ENCODE measurements at places on chromosomes 16 and 17. TPM values are rescaled to one million over a fixed set of nuclear protein-coding genes. Genes with fewer than 3 reads are reported as not detected.

The SOX9 gene
- total RNA-seq, result 1.2 TPM

The PRR35 gene
- 0.33 TPM for total RNA-seq

The RGS11 gene
- total RNA-seq, result 3.4 TPM

The SLX1B gene
- total RNA-seq, result 82.1 TPM

The NATD1 gene
- total RNA-seq, result 7.5 TPM

The PTX4 gene
- total RNA-seq, result 0.20 TPM

The SLC22A31 gene
- 8.1 TPM for total RNA-seq

The KLHL10 gene
- total RNA-seq, result 0.46 TPM

The CLEC19A gene
- 0.20 TPM for total RNA-seq

The CDH8 gene
- 7.4 TPM for total RNA-seq

The HES7 gene
- 0.33 TPM for total RNA-seq

The PIRT gene
- total RNA-seq, result not detected

The TLE7 gene
- total RNA-seq, result not detected

The IRX3 gene
- total RNA-seq, result 2.4 TPM

The PYDC1 gene
- 2.1 TPM for total RNA-seq

The AOC2 gene
- 5.7 TPM for total RNA-seq
